Kidney capillary endothelial cell (primary cell): ENCODE measurements at places on chromosomes 2 and 18.

DNA sequence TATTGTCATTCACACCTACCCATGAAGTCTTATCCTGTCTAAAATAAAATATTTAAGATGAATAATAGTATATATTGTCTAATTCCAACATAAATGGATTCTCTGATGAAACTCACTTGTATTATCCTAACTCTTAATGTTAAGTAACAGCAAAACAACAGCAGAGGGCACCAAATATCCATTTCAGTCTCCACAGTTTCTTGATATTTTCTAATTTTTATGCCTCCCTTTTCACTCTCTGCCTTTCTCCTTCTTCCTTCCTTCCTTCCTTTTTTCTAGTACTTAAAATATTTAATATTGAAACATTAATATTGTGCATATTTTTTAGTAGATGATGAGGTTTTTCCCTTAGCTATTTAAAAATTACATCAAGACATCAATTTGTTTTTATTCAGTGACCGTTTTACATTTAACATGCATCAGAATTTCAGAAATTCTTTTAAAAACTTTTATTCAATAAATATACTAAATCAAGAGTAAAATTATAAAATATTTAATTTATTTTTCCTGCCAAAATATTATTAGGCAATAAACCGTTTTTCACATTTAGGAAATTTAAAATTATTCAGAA is 97.6 kb downstream of the WDR7 start:
- peak; percentile 60 for DNase-seq

DNA sequence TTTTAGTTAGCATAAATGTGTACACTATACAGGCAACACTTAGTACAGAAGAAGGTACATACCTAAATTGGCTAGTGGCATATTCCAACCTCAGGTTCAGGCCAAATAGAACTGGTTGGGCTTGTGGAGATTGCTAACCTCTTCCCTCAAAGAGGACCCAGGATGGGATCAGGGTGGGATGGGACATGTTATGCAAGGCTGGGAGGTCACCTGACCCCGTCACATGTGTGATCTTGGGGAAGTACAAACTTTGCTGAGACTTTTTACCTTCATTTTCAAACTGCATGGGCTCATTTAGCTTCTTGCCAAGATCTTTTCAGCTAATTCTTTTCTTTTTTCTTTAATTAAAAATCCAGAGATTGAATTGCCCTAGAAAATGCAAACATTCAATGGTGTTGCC is 36.9 kb downstream of the TMEM17 start:
- DNase-seq, result no peak

- DNase-seq, result no peak
These were observed 14.6 kb downstream of the RAB31 start for GRCh38 chr18:9722691-9723090.

DNA sequence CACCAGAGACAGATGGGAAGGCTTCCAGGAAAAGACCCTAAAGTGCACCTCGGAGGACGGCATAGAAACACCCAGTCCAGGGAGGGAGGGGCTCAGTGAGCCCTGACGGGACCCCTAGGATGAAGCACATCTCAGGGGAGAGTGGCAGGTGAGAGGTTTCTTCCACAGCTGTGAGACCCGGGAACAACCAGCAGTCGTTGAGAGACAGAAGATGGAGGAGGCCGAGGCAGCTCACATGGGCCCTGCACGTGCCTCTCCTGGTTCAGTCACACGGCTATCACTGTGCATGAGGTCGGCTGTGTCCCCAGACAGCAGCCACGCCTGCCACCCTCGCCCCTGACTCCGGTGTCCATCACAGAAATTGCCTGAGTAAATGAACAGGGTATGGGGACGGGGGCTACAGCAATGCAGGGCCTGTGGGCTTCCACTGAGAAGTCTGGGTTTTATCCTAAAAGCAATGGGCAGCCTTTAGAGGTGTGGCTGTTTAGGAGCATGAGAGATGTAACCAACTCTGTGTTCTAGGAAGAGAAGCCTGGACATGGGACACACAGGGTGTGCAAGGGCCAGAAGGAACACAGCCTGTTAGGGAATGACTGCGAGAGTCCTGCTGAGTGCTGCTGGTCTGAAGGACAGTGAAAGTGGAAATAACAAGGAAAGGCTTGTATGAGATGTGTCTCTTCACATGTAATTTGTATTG is 102.0 kb downstream of the TMEM18 start:
- DNase-seq, result no peak

DNA sequence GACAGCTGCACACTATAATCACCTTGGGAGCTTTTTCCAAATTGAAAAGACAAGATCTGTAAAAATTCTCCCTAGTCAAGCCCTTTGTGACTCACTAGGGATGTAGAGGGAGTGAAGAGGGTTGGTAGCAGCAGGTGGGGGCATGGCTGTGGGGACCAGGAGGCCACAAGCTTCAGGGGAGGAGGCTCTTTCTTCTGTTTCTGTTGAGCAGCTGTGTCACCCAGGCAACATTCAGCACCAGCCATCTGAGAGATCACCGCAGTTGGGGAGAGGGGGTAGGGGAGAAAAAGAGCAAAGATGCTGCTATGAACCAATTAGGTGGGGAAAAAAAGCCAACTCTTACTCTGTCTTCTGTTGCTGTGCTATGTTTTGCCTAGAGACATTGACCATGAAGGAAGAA is 352.3 kb upstream of the MEIS1 start:
- DNase-seq, result no peak

- no peak for DNase-seq
These were observed 52.6 kb downstream of the TACR1 start for GRCh38 chr2:75146606-75147332.

GRCh38 chr18:63788447-63789096 is 13.4 kb downstream of the SERPINB7 start:
- DNase-seq, result peak; percentile 80

DNA sequence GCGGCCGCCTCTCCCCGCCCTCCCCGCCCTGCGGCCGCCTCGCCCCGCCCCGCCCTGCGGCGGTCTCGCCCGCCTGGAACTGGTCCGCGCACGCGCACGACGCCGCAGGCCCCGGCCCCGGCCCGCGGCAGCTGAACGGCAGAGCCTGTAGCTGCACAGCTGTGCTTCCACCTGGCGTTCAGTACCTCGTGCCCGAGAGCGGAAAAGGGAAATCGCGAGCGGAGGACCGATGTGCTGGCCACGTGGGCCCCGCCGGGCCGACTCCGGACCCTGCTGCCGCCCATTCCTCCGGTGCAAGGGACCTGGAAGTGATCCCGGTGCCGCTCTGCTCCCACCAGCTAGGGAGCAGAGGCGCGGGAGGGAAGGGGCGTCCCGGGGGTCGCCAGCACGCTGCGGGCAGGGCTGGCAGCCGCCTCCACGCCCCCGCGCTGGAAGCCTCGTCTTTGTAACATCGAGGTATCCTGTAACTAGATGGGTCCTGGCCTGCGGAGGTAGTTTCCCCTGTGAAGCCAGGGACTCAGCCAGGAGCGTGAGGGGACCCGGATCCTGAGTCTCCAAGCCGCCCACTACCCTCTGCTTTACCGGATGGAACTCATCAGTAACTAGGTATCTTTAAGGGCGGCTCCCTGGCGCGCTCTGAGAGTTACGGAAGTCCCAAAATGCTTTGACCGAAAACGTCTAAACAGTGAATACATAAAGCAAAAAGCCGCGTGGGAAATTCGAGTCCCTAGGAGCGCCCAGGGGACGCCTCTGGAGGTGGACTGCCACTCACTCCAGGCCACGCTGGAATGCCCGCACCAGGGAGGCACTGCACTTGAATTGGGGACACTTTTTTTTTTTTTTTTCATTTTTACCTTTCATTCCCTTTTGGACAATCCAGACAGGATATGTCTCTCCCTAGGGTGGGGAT is 704 bp upstream of the ODC1 start:
- peak; percentile 91 for DNase-seq

DNA sequence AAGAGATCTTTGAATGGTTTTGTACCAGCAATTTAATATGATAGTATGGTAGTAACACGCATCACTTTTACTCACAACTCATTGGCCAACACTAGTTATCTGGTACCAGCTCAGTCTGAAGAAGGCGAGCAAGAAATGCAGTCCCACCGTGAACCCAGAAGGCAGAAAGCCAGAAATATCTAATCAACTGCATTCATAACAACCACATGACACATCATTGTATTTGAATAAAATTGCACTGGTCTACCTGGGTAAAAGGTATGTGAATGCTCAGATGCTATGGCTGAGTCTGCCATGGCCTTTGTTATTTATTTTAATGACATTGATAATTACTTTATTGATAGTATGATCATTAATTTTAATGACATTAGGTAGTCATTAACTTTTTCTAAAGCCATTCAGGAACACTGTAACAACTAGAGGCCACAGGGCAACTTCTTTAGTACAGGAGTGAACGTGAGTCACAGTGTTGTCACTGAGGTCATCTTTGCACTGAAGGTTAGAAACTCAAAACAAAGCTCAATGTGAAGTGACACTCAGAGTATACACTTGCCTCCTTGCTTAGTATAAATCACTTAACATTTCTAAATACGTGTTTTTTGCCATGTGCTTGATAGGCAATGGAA is 475.6 kb upstream of the TNP1 start:
- no peak for DNase-seq

GRCh38 chr2:201994973-201995638 is 38.5 kb upstream of the FZD7 start:
- no peak for DNase-seq

DNA sequence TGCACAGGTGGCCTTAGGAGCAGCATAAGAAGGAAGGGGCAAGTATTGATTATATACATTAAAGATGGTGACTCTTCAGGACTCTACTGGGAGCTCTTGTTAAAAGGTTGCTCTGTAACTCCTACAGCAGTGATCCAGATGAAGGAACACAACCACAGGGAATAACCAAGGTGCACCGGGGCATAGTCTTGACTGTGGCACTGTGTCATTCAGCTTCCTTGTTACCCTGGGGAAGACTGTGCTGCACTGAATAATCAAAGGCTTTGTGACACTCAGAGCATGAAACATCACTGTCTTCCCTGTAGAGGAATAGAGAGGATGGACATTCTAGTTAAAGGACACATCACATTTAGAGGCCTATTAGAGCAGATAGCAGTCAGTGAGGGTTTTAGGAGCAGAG is 105.3 kb downstream of the UBE2E3 start:
- DNase-seq, result no peak

GRCh38 chr2:9767656-9768281 is 75.5 kb upstream of the TAF1B start:
- DNase-seq, result no peak

DNA sequence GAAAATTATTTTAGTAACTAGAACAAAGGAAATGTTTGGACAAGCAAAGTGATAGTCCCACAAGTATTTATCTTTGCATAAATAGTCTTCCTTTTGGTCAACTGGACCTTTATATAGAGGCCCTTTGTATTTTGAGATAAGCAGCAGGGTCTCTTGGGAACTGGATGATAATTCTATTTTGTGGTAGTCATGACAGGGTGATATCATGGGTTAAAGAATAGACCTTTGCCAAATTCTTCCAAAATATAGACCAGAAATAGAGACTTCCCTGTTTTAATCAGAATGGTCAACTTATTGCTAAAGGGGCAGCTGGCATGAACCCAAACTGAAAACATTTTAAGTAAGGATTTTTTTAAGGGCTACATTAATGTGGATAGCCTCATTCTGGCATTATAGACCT is 10.5 kb downstream of the PLEK start:
- no peak for DNase-seq

- no peak for DNase-seq
These were observed 984.5 kb downstream of the TSN start for GRCh38 chr2:122739732-122740593.

- DNase-seq, result no peak
These were observed 100.4 kb upstream of the RND3 start for GRCh38 chr2:150587547-150588505.

- DNase-seq, result peak; percentile 33
These were observed 1.5 kb downstream of the ACTR3 start for GRCh38 chr2:113891265-113891959.

- DNase-seq, result no peak
These were observed 308.8 kb upstream of the LYPD1 start for GRCh38 chr2:132978840-132979239.

- peak; percentile 17 for DNase-seq
These were observed 612.1 kb downstream of the KCNJ3 start for GRCh38 chr2:155310589-155310988.

- DNase-seq, result no peak
These were observed 135.5 kb downstream of the GAREM1 start for GRCh38 chr18:32335228-32335627.

GRCh38 chr2:64462940-64463700 is 9.2 kb downstream of the LGALSL start:
- DNase-seq, result no peak

GRCh38 chr2:164523726-164524125 is 97.6 kb downstream of the GRB14 start:
- no peak for DNase-seq

DNA sequence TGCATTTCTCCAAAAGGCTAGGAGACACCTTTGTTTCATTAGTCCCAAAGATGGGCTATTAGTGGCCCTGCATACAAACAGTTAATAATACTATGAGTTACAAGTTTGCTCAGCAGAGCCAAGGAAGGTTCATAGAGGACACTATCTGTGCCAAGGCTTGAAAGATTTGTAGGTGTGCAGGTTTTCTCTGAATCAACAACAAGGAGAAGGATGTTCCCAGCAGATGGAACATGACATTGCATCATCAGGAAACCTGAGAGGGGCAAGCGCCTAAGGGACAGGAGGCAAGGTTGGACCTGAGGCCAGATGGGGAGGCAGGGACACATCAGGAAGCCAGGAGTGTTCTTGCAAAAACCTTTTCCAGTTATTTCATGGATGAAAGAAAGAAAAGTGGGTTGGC is 35.4 kb upstream of the STK17B start:
- DNase-seq, result no peak

GRCh38 chr2:69168144-69168813 is 155.3 kb downstream of the ANTXR1 start:
- no peak for DNase-seq

DNA sequence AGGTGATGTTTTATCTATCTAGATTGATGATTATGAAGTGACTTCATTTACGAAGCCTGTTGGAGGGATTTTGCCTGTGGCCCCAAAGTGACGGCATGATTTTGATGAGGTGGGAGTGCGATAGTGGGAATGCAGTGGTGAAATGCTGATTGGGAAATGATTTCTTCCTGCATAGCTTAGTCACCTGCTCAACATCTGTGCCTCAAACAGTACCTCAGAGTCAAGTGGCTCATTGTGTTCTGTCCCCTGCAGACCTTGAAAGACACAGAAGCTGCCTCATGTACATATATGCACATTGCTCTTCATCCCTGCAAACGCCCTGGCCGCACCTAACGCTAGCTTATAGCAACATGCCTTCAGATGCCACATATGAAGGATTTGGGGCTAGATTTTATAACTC is 201.2 kb downstream of the TPGS2 start:
- no peak for DNase-seq

- no peak for DNase-seq
These were observed 2.8 kb downstream of the TMEM169 start for GRCh38 chr2:216084547-216084946.

DNA sequence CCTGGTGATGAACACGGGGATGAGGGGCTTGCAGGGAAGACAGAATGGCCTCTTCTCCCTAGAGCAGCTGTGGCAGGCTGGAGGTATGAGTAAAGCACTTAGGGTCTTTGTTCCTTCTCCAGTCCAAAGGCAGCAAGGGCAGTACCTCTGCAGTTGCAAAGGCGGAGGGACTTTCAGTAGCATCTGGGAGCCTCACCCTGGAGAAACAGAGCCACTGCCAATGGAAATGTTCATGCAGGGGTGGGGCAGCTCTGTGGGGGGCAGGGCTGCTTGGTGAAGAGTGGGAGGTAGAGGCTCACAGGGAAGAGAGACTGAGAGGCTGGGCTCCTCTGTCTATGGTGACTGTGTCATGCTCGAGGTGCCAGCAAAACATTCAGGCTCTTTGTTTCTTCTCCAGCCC is 344.1 kb upstream of the CHAC2 start:
- no peak for DNase-seq

GRCh38 chr18:12772111-12772510 is 69.3 kb downstream of the PSMG2 start:
- no peak for DNase-seq
